NCI-H82 (cell line): ENCODE measurements at places on chromosomes 6 and 20.
A peak's percentile ranks its signal among the peaks of the same experiment; 100 is the strongest.

- DNase-seq = no peak
Observed at GRCh38 chr6:46248143-46248542, 77.4 kb upstream of the ENPP5 start.

DNA sequence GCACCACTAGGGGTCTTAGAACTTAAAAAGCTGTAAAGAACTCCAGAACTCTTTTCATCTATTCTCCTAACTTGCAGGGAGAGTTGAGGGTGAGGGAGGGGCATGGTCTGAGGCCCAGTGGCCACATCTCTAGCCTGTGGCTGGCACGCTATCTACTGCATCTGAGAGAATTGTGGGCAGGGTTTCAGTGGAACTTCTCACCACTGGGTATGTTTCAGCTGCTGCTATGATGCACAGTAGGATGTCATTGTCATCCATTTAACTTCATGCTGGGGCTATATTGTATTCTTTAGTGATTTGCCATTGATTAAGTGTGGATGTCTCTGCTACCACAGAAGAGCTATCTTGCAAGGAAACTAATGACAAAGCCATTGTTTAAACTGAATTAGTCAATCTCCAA lies 4.5 kb downstream of the TMEM14A start:
- DNase-seq = no peak

DNA sequence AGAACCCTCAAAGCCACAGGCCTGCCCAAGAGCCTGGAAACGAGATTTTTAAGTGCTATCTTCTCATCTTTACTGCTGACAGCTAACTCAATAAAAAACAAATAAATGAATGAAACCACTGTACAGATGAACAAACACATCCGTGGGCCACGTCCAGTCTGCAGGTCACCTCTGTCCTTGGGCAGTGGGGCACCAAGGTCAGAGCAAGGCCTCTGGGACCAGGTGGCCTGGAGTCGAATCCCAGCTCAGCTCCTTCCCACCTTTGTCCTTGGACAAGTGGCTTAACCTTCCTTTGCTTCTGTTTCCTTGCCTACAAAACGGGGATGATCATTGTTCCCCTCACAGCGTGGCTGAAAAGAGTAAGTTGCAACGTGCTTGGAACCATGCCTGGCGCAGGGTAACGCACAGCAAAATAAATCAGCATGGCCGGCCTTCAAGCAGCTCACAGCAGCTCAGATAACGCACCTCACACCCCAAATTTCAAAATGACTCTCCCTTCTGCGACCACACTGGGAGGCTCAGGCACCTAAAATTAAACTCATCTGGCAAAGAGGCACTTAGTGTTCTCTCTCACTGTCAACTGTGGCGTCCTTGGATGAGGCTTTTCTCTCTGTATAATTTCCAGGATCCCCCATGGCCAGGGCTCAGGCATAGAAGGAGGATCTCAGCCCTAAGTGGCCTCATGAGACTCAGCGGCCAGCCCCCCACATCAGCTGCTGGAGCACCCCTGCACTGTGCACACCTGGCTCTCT lies 35.7 kb downstream of the RRBP1 start:
- peak; percentile 42 for DNase-seq

GRCh38 chr20:38326309-38326708 lies 20.0 kb upstream of the LBP start:
- no peak for DNase-seq

GRCh38 chr6:147514831-147515230 lies 6.3 kb downstream of the SAMD5 start:
- no peak for DNase-seq

DNA sequence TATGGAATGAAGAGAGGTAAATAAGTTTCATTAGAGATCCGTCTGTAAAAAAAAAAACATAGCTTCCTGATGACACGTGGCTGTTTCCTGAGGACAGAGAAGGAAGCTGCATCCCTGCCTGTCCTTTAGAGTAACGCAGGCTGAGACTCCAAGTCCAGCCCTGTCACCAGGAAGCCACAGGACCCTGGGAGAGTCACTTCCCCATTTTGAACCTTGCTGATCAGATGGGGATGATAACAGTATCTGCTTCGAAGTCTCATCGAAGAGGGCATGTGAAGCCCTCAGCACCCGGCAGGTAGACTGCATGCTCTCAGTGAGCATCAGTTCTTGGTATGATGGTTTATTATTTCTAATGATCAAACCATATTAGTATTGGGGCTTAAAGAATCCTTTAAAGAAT lies 139.1 kb upstream of the KCNG1 start:
- no peak for DNase-seq

DNA sequence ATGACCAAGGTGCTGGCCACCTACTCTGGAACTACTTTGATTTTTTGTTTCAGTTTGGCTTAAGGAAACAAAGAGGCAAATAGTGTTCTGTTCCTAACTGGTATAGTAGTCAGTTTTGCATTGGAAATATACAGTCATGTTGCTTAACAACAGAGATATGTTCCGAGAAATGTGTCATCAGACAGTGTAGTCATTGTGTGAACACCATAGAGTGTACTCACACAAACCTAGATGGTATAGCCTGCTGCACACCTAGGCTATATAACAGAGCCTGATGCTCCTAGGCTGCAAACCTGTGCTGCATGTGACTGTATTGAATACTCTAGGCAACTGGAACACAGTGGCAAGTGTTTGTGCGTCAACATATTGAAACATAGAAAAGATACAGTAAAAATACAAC lies 80.4 kb downstream of the ARID1B start:
- DNase-seq = no peak

- no peak for DNase-seq
Observed at GRCh38 chr6:13355999-13356785, 27.9 kb upstream of the TBC1D7 start.

DNA sequence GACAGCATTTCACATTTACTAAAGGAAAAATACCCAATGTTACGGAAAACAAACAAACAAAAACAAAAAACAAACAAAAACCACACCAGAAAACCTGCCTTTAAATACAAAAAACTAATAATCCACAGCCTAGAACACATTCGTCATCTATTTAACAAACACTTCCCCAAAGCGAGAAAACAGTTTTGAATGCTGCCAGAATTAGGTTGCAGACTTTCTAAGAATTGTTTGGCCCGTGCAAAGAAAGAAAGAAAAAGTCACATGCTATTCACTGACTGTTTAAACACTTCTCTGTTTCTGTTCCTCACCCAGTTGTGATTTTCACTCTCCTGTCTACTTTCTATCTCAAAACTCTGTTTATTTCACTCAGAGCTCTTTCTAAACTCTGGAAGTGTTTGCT lies 52.5 kb downstream of the BCAS1 start:
- no peak for DNase-seq

GRCh38 chr6:139983555-139984276 lies 609.3 kb upstream of the CITED2 start:
- no peak for DNase-seq
